ENCODE measurements at places on chromosomes 13 and 19.

DNA sequence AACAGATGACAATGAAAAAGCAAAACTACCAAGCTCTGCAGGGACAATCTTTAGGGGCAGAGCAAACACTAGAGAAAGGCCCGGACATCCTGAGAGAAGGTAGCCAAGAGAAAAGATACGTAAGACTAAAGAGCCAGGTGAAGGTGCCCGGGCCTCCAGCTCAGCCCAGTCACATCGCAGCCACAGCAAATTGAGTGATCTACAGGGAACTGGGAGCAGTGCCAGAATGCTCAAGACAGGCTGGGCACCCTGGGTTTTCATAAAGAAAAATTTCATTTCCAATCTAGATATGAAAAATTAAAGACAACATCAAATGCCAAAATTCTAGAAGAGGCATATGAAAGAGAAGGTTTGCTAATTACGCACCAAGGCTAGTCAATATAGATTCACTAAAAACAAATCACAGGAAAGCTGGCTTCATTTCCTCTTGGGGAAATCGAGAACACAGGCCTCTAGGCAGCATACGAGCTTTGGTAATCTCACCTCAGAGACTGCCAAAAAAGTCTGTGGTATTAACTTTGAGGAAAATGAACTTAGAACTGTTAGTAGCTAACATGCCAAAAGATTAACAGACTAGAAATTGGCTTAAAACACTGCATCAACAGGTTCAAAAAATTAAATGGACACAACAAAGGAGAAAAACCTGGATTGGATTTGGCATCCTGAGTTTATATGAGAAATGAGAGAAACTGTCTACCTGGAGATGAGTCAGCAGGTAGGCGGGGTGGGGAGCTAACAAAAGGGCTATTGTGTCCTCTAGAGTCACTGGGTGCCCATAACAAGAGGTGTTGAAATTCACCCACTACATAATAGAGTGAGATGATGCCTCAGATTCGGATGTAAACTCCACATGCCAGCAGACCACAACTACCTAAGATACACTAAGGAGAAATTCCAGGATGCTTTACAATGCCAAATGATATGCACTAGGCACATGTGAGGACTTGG, 6.6 kb downstream of the ANKRD10 start:
- no peak for DNase-seq

- DNase-seq = no peak
Observed at GRCh38 chr13:52980695-52981094, 47.9 kb upstream of the OLFM4 start.

- no peak for DNase-seq
Observed at GRCh38 chr13:67303661-67304333, 73.7 kb upstream of the PCDH9 start.

DNA sequence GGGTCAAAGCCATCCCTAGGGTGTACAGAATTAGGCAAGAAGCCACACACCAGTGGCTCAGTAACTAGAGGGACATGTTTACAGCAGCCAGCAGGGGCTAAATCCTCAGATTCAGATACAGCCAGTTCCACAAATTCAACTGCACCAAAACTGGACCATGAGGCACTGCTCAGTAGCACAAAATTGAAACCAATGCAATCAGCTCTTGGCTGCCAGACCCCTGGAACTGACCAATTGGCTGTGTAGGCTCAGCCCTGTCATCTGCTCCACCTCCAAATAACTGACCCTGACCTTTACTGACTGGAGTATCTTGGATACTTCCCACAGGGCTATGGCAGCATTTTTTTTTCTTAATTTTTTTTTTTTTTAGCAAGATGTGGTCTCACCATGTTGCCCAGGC, 226.5 kb downstream of the FOXO1 start:
- no peak for DNase-seq

DNA sequence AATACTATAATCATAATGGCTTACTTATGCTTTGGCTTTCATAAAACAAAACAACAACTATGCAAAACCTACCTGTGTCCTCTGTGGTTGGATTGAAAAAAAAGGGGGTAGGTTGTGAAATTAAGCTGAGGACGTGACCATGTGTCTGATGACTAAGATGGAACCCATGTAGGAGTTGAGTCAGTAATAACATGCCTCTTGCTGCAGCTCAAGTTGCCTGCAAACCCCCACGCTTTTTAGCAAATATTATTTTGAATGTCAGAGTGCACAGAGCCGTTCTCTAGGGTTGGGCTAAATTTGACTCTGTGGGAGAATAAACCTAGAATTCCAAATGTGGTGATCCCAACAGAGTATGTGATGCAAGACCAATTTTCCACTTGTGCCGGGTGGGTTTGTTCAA, 209.3 kb downstream of the KCNRG start:
- DNase-seq = no peak
